ENCODE measurements at places on chromosomes 7 and 10. TPM values are rescaled to one million over a fixed set of nuclear protein-coding genes. Genes with fewer than 3 reads are reported as not detected.

DNA sequence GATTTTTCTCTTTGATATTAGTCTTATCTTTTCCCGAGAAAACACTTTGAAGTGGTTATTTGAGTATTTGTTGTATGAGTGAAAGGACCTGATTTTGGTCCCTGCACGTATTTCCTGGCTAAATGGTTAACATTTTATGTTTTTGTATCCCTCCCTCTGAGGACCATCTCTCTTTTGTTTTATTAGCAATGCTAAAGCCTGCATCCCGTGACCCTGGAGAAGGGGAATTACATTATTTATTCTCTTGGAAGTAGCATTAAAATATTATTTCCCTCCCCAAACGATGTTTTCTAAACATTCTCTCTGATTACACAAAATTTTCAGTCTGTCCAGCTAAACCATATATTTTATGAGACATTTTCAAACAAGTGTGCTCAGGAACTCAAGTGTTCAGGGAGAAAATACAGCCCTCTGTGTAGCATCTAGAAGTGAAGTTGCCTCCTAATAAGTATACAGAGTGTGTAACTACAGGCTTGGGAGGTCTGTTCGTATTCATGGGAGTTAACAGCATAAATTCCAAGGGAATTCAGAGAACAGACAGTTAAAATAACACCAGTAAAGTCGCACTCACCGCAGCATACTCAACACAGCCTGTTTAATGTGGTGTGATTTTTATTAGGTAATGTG is 163.8 kb upstream of the NPVF start:
- H3K27me3 ChIP-seq = no peaks in the 10 kb centered on the region
- H3K27ac ChIP-seq = peak overlapping the region; percentile 70
- DNase-seq = no peak
- peaks cover 28% of the 10 kb centered on the region for H3K4me1 ChIP-seq

DNA sequence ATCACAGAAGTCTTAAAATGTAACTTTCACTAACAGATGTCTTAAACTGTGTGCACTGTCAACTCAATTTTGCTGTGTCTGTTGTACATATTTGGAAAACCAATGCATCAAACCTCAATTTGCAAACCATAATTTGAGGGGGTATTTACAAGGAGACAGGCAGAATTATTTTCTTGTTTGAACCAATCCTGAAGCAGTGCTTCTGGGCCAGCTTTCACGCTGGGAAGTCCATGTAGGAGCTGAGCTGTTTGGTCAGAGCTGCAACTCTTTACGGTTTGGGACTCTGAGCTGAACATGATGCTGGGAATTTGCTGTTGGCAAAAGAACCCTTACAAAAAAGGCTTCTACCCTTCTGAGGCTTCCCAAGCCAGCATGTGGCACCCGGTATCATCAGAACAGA is 43.2 kb upstream of the EPC1 start:
- H3K4me1 ChIP-seq = peaks cover 23% of the 10 kb centered on the region
- peak overlapping the region; percentile 11 for H3K27ac ChIP-seq

DNA sequence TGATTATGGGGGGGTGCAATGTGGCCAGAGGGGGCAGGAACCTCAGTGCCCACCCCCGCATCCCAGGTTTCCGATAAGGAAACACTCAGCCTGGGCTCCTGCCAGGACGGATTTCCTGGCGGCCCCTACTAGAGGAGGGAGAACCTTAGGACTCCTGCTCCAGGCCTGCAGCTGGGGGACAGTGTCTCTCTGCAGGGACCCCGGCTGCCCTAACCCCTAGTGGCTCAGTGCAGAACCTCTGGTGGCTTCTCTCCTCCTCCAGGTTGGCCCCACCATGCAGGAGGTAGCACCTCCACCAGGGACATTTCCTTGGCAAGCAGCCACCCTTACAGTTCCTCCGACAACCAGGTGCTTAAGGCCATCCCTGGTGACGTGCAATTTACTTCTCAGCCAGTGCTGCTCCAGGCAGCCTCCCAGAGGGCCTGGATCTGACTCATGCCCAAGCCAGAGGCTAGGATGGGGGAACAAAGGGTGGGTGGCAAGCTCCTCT is 31.9 kb downstream of the SH2B2 start:
- no peaks in the 10 kb centered on the region for H3K36me3 ChIP-seq
- no peak overlapping the region for H3K27ac ChIP-seq
- H3K27me3 ChIP-seq = peaks cover 30% of the 10 kb centered on the region
- no peak for DNase-seq

Gene CFAP70
- total RNA-seq = 1.4 TPM

Gene SRRM3
- 16.1 TPM for total RNA-seq

Measured in sigmoid colon (tissue), 7 donors.